ENCODE measurements at places on chromosomes 3 and 15. TPM values are rescaled to one million over a fixed set of nuclear protein-coding genes. Genes with fewer than 3 reads are reported as not detected.

The SLC28A2 gene
- total RNA-seq = not detected

The BCL2A1 gene
- total RNA-seq = 1.1 TPM

The NPAP1 gene
- total RNA-seq = not detected

The MORF4L1 gene
- 357 TPM for total RNA-seq

The STT3B gene
- total RNA-seq = 56.9 TPM

The CIB2 gene
- 2.4 TPM for total RNA-seq

The ASB14 gene
- total RNA-seq = 6.5 TPM

The IFRD2 gene
- total RNA-seq = 130 TPM

GRCh38 chr3:65927576-65927975 is 111.1 kb downstream of the MAGI1 start:
- DNase-seq = no peak

DNA sequence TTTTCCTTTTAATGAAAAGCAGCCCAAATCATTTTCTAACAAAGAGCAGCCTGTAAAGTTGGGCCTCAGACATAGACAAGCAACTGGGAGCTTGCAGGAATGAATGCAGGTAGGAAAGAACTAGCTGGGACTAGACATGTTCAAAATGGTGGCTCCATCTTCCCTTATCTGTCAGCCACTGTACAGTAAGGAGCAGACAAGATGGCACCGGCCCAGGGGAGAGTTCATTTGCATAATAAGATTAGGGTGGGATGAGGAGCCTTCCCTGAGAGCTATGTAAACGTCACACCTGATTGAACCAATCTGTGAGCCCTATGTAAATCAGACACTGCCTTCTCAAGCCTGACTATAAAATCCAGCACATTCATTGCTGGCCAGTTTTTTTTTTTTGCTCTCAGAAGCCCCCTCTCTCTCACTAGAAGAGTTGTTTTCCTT is 59.7 kb upstream of the GK5 start:
- no peak for DNase-seq

- DNase-seq = no peak
These were observed 49.6 kb downstream of the SMAD3 start for GRCh38 chr15:67114846-67115585.

DNA sequence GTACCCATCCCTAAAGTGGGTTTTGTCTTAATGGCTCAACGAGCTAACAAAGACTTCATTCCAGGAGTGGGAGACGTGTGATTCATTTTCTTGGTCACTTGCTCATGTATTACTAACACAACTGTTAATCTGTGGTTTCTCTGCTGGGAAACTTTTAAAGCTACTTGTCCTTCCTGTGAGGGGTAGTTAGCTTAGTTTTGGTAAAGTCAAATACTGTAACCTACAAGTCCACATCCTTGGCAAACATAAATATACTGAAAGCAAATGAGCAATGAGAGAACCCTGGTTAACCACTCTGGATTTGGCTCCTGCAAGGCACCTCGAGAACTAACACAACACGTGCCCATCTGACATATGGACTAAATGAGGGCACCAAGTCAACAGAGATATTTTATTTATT is 19.9 kb downstream of the NOX5 start:
- no peak for DNase-seq

- DNase-seq = no peak
These were observed 307.7 kb upstream of the KCNH8 start for GRCh38 chr3:18840535-18841137.

- DNase-seq = no peak
These were observed 55.8 kb downstream of the ADCY5 start for GRCh38 chr3:123392871-123393620.

GRCh38 chr3:17394541-17395155 is 347.8 kb downstream of the TBC1D5 start:
- no peak for DNase-seq

DNA sequence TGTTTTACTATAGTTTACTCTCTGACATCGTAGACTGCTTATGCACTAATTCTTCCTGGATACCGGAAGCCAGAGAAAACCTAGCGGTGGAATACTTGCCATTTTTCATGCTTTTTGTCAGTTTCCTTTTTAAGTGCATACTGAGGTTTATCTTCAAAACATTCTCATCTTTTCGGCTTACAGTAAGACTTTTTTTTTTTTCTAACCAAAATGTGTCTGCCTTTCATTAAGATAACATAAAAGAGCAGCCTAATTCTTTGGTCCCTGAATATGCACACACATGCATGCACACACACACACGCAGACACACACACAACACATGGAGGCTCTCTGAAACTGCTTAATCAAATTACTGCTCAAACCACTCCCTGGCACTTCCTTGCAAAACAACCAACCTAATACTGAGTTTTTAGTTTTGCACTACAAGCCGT is 1.3 kb downstream of the ZNF445 start:
- no peak for DNase-seq

DNA sequence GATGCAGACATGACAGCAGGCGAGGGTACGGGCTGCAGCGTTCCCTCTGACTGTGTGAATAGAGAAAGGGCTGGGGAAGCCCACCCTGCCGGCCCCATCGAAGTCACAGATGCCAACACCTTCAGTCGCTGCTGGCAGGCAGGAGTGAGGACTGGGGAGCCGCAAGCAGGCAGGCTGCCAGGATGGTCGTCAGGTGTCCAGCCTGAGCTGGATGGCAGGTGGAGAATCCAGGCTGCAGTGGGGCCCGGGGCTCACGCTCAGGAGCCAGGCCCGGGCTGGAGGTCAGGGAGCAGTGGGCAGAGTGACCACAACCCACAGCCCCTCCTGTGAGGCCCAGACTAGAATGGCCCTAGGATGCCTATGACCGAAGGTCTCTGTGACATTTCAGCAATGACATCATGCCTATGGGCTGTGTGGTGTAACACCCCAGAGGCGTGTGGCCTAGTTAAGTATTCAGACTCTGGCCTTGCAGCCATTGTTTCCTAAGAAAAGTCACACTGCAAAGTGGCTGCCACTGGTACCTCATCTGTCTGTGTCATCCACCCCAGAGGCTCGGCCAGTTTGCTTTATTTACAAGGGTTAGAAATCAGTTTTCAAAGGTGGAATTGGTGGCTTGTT is 15.7 kb downstream of the PRR23E start:
- peak; percentile 27 for DNase-seq

GRCh38 chr15:67980773-67981685 is 73.1 kb upstream of the PIAS1 start:
- no peak for DNase-seq

- DNase-seq = no peak
These were observed 4.0 kb downstream of the STX19 start for GRCh38 chr3:94024385-94024784.

DNA sequence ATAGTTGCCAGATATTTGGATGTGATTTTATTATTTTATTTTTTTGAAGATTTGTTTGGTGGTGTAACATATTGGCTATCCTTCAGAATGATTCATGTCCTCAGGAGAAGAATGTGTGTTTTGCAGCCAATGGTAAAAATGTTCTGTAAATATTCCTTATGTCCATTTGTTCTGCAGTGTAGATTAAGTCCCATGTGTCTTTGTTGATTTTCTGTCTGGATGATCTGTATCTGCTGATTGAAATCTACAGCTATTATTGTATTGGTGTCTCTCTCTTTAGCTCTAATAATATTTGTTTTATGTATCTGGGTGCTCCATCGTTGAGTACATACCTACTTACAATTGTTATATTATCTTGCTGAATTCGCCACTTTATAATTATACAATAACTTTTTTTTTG is 1641.7 kb downstream of the OTOL1 start:
- DNase-seq = no peak

- DNase-seq = peak; percentile 40
These were observed 126.0 kb downstream of the FMN1 start for GRCh38 chr15:33068511-33068990.

DNA sequence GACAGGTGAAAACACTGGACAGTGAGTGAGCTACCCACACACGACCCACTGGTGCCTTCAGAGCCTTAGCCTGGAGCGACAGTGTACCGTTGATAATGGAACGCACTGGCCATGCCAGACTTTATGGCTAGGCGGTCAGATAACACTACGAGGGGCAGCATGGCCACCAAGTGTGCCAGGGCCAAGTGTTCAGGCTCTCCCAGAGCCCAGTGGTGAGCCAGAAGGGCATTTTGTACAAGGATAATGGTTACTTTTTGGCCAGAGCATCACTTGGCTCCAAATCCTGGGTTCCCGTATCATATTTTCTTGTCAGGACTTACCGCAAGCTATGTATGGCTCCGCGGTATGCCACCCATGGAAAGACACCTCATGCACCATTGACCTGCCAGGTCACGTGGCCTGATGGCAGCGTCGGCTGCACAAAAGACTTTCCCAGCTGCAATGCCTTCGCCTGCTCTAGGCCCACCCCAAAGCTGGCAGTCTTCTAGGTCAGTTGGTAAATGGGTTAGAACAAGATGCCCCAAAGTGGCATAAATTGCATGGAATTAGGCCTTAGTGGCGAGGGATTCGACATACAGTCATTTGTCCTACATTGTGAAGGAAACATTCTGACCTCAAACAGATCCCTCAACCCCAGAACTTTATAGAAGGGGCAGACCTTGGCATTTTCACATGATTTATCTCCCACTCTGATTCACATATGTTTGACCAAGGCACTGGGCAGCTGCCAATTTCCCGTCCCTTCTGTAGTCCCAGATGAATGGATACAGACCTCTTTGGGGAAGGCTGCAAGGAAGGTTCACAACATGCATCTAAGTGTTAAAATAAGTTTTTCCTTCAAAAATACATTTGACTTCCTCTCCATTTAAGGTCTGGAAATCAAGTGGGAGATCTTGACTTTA is 12.2 kb upstream of the SLC28A1 start:
- no peak for DNase-seq

DNA sequence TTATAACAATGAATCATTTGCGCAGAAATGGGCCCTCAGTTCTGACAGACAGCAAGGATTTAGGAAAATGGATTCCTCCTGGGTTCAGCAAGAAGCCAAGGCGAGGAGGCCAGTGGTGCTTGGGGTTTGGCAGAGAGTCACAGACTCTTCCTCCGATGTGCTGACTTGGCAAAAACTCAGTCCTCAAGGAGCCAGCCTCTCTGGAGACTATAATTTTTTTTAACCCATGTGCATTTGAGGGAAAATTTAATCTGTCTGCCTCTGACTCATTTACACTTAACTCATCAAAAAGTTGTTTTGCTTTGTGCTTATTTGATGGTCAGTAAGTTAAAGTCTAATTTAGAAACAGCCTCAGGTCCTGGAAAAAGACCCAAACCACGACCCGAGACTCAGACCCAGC is 34.2 kb upstream of the SLC24A5 start:
- DNase-seq = no peak
